NCI-H1694 treated with DMSO at 0.1 percent for 48 hours (cell line): ENCODE measurements at places on chromosomes 1 and 21.

DNA sequence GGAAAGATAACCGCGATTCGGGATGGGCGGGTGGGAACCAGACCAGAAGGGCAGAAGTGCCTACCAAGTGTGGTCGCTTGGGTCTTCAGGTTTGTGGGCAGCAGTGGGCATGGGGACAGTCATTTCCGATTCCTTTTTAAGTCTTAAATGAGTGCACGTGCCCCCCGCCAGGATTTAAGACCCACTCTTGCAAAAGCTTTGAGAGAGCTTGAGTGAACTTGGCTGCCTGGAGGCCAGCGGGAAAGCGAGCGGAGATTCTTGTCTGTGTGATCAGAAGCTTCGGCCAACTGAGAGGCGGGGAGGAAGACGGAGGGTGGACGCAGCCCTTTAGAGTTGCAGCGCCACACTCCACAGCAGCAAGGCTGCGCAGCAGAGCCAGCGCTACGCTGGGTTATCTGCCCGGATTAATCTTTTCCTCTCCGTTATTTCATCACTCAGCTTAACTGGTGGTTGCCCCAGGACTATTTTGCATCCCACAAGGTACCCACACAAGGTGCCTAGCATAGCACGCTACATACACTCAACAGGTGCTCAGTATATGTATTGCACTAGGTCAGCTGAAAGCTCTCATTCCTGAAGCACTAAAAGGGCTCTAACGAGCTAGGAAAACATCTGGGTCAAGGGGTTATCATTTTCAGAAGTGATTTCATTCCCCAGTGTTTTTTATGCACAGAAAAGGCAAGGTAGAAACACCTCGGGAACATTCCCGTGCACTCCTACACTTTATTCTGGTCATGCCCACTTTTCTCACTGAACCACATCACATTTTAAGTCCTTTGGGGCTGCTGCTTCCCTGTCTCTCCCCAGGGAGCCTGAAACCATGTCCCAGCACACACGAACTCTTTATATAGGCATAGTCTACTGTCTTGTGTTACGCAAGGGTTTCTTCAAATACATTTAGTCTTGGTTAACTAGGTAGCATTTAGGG is 1.5 kb upstream of the BATF3 start:
- no peak for DNase-seq

DNA sequence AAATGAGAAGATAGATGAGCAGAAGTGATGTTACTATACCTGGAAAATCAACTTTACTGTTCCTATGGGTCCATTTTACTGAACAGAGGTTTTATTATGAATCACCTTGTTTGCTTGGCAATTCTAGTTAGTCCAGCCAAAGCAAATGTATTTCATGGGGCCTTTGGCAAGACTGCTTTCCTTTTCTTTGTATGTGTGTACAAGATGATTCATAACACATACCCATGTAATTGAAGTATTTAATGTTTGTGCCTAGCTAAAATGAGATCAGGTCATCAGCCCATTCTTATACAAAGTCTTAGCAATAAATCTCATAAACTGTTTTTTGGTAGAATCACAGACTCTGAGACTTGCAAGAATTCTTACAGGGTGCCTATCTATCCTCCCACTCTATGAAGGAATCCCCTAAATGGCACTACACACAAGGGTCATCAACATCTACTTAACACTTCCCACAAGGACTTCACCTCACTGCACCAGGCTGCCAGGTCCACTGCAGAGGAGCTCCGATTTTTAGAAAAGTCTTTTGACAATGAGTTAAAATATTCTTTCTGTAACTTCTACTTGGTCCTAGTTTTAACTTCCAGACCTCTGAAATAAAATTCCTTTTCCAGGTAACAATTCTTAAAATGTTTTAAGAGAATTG is 58.5 kb downstream of the LPAR3 start:
- no peak for DNase-seq

- no peak for DNase-seq
Observed at GRCh38 chr1:13842497-13842896, 142.5 kb downstream of the PRDM2 start.

- no peak for DNase-seq
Observed at GRCh38 chr1:152125834-152126443, 10.7 kb upstream of the TCHH start.

- no peak for DNase-seq
Observed at GRCh38 chr1:55718758-55719671, 503.9 kb upstream of the USP24 start.

- no peak for DNase-seq
Observed at GRCh38 chr1:117473063-117473462, 105.8 kb downstream of the MAN1A2 start.

GRCh38 chr1:103527331-103527730 is 1.8 kb downstream of the RNPC3 start:
- DNase-seq, result no peak

DNA sequence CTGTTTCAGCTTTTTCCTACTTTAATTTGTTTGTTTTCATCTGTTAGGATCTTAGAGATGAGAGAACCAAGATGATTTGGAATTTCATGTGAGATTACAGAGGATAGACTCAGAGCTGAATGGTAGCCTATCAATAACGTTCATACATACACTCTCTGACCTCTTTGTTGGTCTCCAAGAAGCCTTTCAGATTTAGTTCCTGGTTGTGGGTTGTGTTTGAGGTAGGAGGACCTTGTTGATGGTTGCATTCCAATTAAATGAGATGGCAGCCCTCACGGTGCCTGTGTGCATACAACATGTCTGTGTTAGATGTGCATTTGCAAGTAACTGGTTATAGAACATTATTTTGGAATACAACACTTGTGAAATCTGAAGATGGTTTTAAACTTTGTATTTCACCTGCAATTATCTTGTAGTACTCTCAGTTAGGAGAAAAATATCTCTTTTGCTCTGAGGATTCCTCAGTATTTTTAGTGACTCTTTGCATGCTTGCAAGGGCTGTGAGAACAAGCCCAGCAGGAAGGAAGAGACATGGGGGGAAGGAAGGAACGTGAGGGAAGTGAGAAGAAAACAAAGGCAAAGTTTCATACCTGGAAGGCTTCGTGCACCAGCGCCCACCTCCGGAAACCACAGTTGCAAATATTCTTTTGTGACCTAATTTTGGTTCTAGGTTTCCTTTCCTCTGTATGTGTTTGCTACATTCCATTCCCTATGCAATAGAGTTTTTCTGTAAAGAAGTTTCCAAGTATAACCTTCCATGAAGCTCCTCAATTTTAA is 291.8 kb downstream of the DISC1 start:
- no peak for DNase-seq

DNA sequence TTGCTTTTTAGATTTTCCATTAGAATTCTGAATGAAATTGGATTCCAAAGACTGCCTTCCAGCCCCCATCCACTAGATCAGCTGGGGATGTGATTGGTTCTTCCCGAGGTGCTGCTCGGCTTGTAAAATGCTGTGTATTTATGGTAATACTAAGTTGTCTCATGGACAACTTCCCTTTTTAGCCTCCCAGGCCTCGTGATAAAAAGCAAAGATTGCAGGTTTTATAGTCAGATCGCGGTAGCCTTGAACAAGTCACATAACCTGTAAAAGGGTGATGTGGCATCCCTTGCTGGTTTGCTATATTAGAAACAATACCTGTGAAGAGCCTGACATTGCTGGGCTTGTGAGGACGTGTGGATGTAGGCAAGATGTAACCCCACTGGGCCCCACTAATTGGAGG is 10.4 kb downstream of the MUL1 start:
- DNase-seq, result no peak

DNA sequence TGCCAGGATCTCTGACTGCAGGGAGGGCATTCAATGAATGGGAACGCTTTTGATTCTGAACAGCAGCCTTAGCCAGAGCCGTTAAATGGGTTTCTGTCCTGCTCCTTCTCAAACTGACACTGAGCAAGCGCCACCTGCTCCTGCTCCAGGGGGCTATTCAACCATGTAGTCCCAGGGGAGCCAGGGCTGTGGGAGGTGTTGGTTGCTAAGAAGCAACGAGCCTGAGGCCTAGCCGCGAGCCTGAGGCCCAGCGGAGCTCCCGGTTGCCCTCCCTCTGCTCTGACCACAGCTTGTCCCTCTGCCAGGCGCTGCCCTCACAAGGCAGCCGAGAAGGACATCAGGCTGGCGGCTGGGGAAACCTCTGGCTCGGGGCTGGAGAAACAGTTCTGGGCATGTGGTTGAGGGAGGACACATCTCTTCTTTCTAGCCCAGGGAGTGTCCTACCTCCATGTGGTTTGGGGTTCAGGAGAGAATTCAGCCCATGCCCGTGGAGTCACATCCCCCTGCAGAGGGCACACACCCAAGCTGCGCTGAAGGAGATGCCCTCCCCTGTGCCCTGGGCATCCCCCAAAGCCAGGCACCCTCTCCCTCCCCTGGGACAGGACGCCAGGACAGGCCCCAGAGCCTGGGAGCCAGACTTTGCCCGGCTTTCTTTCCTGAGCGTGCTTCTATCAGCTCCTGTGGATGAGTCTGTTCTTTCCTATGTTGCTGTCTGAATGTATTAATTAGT is 18.0 kb downstream of the PCP4 start:
- DNase-seq, result peak; percentile 83

GRCh38 chr1:119884711-119885110 is 11.6 kb downstream of the ADAM30 start:
- no peak for DNase-seq

GRCh38 chr1:211711315-211711705 is 35.9 kb upstream of the NEK2 start:
- DNase-seq, result no peak

- DNase-seq, result no peak
Observed at GRCh38 chr21:46516068-46516467, 57.4 kb downstream of the DIP2A start.
